ENCODE measurements at places on chromosomes 11 and 22.

DNA sequence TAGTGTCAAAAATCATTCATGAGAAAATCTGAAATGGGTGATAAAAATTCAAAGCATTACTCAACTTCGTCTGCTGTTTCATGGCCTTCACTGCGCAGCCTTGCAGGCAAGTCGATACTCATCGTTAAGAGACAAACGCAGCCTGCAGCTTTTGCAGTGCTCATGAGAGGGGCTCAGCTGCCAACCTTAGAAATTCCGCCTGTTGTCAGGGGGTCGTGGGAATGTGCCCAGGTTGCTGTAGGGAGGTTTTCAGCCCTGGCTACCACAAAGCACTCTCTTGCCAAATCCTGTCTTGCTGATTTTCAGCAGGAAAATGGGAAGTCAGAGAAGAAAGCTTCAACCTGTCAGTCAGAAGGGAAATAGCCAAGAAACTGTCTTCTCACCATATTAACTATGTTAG, 25.4 kb upstream of the GRAMD1B start:
- DNase-seq = no peak

DNA sequence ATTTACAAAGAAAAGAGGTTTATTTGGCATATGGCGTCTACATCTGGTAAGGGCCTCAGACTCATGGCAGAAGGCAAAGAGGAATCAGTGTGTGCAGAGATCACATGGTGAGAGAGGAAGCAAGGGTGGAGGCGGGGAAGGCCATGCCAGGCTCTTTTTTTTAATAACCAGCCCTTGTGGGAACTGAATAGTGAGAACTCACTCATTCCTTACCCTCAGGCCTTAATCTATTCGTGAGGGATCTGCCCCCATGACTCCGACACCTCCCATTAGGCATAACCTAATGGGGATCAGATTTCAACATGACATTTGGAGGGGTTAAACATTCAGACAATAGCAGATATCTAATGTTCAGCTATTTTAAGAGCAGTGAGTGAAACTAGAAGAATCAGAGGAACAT, 55.7 kb downstream of the ATM start:
- DNase-seq = no peak

DNA sequence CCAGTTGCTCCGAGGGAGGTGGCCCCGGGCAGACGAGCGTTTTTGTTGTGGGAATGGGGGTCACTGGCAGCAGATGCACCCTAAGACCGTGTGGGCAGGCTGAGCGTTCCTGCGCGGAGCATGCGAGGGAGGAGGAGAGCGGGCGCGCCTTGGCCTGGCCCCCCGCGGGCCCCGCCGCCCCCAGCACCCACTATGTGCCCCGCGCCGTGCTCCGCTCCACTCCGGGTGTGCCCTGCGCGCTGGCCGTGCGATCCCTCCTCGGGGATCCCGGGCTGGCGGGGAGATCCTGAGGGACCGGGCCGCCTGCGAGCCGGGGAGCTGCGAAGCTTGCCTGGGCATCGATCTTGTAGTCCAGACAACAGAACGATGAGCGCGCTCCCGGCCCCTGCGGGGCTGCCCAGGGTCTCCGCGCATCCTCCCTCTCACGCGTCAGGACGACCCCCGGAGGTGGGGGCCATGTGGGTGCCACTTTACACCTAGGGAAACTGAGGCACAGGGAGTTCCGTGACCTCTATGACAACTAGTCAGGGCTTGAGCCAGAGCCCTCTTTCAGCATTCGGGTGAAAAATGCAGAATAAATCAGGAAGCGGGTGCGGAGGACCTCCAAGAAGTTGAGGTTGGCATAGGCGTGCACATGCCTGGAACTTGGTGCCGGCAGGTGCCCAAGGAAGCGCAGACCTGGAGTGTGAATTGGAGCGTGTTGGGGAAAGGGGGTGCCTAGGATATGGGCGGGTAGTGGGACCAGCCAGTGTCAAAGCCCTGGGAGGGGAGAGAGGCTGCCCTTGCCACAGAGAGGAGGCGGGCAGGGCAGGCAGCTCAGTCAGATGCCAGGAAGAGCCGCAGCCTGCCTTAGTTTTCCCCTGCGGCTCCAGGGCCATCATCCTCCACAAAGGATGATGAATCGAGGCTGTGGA, 1.3 kb upstream of the KMT5B start:
- DNase-seq = peak; percentile 30

GRCh38 chr22:38317122-38317994, at the start of gene CSNK1E:
Gene CSNK1E (minus strand): TSS chr22:38317433. CDS start chr22:38314157, 3,276 bp downstream.
- peak; percentile 81 for DNase-seq

- DNase-seq = no peak
Observed at GRCh38 chr22:48749555-48750227, 1078.0 kb downstream of the BRD1 start.

- DNase-seq = no peak
Observed at GRCh38 chr11:123260511-123261211, 65.6 kb upstream of the CLMP start.

Data from stimulated activated CD4-positive, alpha-beta T cell treated with anti-CD3 and anti-CD28 coated beads, Interleukin-15, amount 100 ng/mL, for 24 hours (primary cell).